ENCODE measurements at places on chromosomes 7 and 10.

- peak; percentile 85 for DNase-seq
These were observed 18.2 kb downstream of the GPR146 start for GRCh38 chr7:1062296-1063294.

- no peak for DNase-seq
These were observed 117.0 kb downstream of the TYW1B start for GRCh38 chr7:72710983-72711382.

GRCh38 chr10:16891375-16892313 lies 74.4 kb upstream of the RSU1 start:
- DNase-seq: no peak

GRCh38 chr10:71396711-71397295 lies at the start of gene CDH23:
Gene CDH23 (plus strand): TSS chr10:71396920. CDS start chr10:71439832, 42,912 bp downstream.
- peak; percentile 46 for DNase-seq

GRCh38 chr10:107733328-107734130 lies 569.0 kb upstream of the SORCS1 start:
- no peak for DNase-seq

DNA sequence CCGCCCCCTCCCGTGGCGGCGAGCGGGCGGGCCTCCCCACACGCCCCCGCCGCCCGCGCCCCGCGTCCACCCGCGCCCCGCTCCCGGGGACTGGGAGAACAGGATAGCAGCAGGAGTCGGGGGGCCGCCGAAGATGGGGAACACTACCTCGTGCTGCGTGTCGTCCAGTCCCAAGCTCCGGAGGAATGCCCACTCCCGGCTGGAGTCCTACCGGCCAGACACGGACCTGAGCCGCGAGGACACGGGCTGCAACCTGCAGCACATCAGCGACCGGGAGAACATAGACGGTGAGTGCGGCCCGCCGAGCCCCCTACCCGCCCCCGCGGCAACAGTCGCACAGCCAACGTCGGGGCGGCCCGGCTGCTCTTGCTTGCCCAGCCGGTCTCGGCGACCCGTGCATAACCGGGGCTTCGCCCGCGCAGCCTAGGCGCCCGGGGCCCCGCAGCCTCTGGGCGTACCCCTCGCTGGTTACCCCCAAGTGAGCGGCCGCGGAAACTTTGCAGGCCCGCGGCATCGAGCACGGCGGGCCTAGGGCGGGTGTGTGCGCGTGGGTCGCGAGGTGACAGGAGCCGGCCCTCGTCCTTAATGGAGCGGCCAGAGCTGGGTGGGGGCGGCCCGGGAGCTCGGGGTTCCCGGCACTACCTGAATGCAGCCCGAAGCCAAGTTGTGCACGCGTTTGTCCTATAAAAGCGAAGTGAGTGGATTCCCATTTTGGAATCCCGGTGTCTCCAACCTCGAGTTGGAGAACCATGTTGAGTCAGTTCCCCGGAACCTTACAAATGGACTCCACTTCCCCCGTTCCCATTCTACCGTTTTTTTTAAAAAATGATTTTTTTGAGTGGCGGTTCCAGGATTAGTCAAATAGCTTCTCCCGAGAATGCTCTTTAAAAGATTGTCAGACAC lies 863 bp downstream of the CCNY start:
- DNase-seq: no peak

DNA sequence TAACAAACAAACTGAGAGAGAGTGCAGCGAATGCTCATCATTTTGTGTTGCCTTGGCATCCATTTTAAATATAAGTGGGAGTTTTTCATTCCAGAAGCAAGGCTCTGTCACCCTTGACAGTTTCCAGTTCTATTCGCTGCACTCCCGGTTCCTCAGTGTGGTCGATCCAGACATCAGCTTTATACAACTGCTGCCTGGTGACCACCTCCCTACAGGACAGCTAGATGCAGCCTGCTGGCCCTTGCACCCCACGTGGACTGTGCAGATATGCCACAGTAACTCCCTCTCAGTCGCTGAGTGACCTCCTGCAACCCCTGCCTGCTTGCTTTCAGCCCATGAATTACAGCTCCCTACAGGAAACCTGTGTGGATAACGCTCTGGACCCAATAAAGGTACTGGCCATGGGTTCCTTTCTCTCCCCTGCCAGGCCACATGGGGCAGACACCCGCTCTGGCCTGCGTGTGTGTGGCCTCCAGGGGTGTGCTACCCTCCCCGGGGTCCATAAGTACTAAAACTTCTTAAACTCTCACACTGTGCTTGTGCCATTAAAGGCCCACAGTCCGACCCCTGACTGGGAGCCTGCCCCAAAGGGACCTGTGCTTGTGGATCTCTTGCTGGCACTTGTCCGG lies 23.6 kb downstream of the BEND7 start:
- no peak for DNase-seq

- DNase-seq: no peak
These were observed 5.0 kb upstream of the ZNF518A start for GRCh38 chr10:96125142-96125515.

DNA sequence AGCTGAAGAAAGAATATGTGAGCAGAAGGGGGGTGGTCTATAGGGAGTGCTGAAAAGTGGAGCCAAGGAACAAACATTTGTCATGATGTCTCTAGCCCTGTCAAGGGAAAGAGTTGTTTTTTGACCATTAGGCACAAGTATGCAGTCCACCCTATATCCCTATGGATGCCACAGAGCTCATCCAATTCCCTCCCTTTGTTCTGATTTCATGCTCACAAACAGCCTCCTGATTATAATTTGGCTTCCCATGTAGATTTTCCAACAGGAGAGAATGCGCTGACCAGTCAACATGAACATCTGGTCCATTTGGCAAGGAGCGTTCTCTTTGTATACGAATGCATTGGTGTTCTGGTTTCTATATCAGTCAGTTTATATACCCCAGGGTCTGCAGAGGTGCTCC lies 12.1 kb upstream of the CEP41 start:
- no peak for DNase-seq

GRCh38 chr10:76631884-76632766 lies 1005.5 kb downstream of the KCNMA1 start:
- no peak for DNase-seq

- no peak for DNase-seq
These were observed 175.3 kb upstream of the SEMA3E start for GRCh38 chr7:83824214-83824613.

GRCh38 chr10:119115926-119116325 lies 12.0 kb downstream of the DENND10 start:
- no peak for DNase-seq

DNA sequence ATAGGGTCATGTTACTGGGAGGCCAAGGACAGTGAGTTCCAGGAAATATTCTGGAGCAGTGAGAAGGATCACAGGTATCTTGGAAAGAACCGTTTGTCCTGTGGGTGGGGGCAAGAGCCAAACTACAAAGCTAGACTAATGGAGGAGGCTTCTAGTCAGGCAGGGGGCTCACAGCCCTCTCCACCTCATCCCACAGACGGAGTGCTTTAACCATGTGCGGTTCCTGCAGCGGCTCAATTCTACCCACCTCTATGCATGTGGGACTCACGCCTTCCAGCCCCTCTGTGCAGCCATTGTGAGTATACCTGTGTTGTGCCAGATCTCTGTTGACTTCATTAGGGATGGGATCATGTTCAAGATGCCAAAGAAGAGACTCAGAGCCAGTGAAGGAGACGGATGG lies 8.1 kb downstream of the SEMA4G start:
- DNase-seq: no peak

- DNase-seq: no peak
These were observed 3.3 kb downstream of the SUN3 start for GRCh38 chr7:48025624-48026023.

DNA sequence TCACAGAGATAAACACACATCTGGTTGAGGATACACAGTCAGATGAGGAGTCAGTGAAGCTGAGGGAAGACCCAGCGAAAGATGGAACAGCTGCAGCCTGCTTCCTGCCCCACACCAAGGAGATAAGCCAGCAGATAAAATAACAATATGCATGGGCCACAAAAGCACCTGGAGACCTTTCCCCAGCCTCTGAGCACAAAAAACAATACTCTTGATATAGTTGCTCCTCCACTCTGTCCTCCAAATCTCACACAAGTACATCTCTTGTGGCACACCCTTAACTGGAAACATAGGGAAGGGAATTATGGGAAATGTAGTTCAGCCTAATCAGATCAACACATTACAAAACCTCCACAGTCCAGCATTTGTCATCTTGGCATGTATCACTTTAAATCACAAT lies 9.7 kb upstream of the FHIP2A start:
- no peak for DNase-seq

DNA sequence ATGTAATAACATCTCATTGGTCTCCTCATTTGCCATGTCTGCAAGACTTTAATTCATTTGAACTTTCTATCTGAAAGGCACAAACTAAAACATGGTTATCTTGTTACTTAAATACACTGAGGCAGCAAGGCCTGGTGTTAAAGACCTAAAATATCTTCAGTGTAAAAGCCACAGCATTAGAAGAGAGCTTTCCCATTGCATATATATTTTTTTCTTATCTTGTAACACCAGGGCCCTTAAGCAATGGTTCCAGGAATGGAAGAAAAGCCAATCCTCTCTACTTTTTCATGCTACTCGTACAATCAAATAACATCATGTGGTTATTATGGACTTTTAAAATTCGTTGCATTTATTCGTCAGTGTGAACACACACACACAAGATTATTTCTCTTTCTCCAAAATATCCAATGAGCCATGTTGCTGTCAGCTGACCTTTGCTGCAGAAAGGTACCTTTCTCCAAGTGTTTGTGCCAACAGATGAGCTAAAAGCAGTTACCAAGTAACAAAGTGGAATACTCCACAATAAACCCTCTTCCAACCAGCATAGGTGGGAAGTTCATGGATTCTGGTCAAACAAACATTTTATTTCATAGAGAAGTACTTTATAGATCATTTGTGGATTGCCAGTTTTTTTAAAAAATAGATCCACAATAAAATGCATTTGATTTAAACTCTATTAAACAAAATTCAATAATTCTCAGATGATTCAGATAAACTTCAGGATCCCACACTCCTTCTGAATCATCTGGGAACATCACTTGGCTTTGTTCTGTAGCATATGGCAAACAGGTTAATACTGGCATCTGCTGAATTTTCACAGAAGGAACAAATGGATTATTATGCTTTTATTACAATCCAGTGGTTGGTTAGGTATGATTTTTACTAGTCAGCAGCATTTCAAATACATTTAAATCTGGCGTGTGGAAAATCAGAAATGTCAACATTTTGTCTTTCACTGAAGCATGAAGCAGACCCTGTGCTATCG lies 63.3 kb upstream of the AGBL3 start:
- no peak for DNase-seq
